ENCODE measurements at places on chromosomes 1 and 21.

GRCh38 chr1:83011265-83011664 is 987.7 kb downstream of the TTLL7 start:
- DNase-seq = no peak

DNA sequence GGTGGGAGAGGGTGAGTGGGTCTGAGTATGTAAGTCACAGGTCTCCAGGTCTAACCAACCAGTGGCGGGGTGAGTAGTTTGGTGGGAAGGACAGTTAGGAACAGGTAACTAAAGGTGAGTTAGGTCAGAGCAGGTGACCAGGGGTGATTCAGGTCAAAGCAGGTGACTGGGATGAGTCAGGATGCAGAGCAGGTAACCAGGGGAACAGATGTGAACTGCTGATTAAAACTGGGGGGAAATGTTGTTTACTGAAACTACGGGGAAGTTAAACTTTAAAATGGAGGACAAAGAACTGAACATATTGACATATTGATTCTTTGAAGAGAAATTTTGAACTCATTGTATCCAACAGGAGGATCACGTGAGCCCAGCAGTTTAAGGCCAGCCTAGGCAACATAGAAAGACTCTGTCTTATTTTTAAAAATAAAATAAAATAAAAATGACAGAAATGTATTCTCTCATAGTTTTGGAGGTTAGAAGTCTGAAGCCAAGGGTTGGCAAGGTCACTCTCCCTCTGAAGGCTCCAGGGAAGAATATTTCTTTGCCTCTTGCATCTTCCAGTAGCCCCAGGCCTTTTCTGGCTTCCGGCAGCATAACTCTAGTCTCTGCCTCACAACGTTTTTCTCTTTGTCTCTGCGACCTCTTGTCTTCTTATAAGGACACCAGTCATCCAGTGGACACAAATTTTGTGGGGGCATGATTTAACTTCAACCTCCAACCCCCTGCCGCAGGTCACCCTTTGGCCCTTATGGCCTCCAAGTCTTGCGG is 64.3 kb upstream of the TINAGL1 start:
- no peak for DNase-seq

GRCh38 chr1:17591814-17592430 is 52.4 kb downstream of the ARHGEF10L start:
- no peak for DNase-seq

DNA sequence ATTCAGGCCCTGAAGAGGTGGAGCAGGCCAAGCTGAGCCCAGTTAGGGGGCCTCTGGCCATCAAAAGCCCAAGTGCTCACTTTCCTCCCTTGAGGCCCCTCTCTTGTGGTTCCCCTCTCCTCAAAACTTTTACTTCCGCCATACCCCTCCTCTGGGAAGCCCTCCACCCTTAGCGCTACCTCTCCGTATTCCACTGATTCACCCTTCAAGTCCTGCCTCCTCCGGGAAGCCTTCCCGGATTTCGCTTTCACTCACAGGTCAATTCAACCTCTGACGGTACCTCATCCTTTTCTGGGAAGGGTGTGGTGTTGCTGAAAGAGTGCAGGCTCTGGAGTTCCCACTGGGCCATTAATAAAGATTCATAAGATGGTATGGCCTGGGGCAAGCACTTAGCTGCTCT is 19.1 kb downstream of the SPOCD1 start:
- DNase-seq = peak; percentile 31

- no peak for DNase-seq
Observed at GRCh38 chr1:185734929-185735700, 924 bp downstream of the HMCN1 start.

- DNase-seq = no peak
Observed at GRCh38 chr1:39046613-39047210, 20.6 kb downstream of the NDUFS5 start.

- no peak for DNase-seq
Observed at GRCh38 chr1:175566247-175566646, 177.1 kb downstream of the TNR start.

DNA sequence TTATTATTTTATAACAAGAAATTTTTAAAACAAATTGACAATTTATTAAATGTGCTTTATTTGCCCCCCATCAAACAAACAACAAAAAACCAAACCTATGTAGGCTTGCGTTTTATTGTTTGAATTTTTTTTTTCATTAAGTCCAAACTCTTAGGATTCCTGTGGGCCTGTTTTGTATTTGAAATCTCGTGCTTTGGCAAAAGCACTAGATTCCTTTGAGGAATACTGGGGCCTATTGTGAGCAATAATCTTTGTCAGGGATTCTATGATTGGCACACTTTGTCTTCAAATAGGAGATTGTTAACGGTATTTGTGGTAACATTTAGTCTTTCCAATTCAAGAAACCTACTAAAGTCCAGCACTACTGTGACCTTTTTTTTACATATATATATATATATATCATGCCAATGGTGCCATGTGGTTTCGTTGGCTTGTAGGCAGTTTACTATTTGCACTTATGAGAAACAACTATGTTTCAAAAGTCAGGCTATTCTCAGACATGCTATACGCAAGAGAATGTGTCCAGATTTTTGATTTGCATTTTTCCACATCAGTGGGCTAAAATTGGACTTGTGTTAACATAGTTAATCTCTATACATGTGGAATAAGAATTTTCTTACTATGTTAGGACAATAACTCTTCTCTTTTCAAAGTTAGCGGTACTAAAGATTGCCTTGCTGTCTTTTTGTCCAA is 70.4 kb upstream of the GREM2 start:
- DNase-seq = no peak

- DNase-seq = peak; percentile 55
Observed at GRCh38 chr21:46122237-46122671, 24.3 kb downstream of the COL6A2 start.

DNA sequence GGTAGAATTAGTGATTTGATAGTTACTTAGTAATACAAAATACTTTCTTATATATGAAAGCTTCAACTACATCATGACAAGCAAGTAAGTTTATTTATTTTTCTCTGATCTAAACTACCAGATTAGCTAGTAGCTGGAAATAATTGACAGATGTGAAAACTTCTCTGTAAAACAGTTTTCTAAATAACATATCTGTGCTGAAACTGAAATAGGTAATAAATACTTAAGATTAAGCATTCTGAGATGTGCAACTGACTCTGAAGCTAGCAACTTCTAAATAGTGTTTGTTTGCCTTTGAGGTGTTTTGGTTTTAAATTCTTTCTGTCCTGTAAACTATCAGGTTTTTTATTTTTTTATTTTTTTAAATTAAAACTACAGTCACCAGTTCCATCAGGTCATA is 18.5 kb upstream of the LHX8 start:
- DNase-seq = no peak

GRCh38 chr21:26954662-26955121 is 12.2 kb downstream of the ADAMTS5 start:
- no peak for DNase-seq

DNA sequence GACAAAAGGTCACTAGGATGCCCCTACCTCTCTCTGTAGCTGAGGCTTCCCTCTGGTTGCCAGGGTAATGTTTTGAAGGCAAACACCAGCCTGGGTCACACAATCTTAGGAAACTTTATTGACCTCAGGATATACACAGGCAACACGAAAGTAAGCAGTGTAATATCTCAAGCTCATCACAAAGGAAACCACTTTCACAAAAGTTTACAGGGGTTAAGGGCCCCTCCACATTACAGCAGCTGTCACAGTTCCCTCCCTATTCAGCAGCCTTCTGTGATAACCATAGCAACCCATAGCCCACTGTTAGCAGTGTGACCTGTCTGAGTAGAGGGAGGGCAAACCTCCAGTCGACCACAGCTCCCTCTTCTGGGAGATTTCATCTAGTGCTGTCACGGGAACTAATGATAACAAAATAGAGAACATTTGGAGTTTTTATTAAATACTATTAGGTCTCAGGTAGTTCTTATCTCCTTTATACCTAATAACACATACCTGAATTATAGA is 149.8 kb downstream of the PTPRC start:
- DNase-seq = no peak

DNA sequence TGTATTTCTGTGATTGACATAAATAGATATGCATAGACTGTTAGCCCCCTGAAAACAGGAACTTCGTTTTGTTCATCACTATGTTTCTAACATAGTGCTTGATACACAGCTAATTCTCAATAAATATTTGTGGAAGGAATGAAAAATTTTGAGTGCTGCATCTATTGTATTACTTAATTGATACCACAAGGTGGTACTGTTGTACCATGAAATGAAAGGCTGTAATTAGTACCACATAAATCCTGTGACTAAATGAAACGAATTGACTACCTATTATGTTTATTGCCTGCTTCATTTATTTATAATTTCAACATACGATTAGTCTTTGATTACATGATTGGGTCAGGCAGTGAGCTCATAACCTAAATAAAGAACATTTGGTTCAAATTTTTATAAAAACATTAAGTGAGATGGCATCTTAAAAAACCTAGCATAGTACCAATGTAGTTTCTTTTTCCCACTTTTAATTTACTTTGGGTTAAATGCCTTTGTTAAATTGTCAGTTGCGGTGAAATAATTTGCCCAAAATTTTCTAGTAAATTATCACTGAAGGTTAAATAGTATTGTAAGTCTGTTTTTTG is 15.0 kb upstream of the TGFB2 start:
- no peak for DNase-seq

DNA sequence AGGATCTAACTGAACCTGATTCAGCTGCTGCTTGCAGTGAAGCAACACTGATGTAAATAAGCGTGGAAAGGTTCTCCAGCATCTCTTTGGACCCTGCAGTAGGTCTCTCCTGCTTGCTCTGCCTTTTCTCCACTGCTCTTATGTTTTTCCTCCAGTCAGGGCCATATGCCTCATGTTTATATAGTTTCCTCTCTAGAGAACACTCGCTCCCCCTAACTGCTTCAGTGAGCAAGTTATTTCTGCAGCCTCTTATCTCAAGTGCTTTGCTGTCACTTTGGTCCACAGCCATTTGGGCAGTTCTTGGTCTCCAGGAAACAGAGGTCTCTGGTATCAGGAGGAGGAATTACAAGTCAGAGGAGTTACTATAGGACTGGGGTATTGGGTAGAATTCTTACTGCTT is 5.3 kb downstream of the PRUNE1 start:
- DNase-seq = no peak

DNA sequence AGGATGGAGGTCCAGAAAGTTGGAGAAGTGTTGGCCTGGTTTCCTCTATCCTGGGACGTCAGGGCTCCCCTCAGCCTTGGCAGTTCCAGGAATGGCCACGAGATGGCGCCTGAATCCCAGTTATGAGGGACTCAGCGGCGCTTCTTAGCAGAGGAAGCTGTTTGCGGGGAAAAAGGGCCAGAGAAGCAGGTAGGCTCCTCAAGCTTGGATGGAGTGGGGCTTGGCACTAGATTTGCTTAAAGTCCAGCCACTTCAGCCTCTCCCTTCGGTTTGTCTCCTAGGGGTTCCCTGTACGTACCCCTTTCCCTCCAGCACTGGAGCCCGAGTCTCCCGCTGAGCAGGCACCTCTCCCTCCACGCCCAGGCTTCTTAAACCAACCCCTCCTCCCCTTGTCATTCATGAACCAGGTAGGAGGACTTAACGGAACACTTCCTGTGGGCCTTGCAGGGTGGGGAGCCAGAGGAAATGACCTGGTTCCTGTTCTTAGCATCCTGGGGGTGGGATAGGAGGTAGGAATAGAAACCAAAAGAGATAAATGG is 32.0 kb upstream of the TENT5B start:
- DNase-seq = peak; percentile 91

- DNase-seq = peak; percentile 70
Observed at GRCh38 chr1:178371235-178371634, 125.5 kb downstream of the CLEC20A start.

GRCh38 chr1:67441183-67441582 is 11.0 kb upstream of the SERBP1 start:
- no peak for DNase-seq

DNA sequence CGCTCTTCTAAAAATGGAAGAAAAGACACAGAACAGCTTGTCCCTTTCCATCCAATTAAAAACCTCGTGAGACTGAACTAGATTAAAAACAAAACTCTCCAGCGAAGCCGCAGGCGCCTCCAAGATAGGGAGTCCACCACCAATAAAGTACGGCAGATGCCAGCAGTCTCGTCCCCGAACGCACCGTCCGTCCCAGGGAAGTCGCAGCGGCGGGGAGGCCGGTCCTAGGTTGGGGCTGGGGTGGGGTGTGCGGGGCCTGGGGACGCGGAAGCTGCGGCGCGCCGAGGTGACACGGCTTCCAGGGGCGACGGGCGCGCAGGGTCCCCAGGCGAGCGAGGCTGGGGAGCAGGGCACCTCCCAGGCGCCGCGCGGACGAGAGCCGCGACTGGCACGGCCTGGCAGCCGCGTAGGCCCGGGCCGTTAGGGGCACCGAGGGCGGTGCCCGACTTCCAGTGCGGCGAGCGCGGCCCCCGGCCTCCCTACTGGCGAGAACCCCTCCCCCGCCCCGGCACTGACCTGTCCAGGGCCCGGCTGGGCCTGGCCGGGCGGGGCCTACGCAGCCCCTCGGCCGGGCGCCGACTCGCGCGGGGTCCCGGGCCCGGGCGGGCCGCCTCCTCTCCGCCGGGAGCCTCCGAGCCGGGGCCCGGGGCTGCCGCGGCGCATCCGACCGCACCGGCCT is 28.3 kb upstream of the A3GALT2 start:
- DNase-seq = no peak

GRCh38 chr1:60415696-60416095 is 342.1 kb upstream of the C1orf87 start:
- DNase-seq = no peak

DNA sequence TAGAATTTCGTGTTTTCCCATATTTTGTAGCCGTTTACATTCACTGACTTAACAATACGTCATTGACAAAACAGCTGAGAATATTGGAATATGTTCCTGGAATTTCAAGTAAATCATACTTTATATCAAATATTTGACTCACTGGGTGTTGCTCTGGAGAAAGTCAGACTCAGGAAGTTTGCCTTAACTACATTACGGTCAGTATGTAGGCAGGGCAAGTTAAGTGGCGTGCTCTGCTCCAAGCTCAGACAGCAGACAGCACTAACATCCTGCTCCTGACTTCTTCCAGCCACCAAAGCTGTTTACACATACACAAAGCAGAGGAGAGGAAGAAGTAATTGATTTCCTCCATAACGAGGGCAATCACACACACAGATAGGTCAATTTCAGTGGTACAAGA is 414.6 kb downstream of the LRRIQ3 start:
- DNase-seq = no peak

- DNase-seq = no peak
Observed at GRCh38 chr1:165327538-165327937, 29.0 kb downstream of the LMX1A start.

- no peak for DNase-seq
Observed at GRCh38 chr1:53076721-53077598, 14.9 kb downstream of the PODN start.

- DNase-seq = no peak
Observed at GRCh38 chr1:202565890-202566602, 144.2 kb downstream of the SYT2 start.

- DNase-seq = no peak
Observed at GRCh38 chr1:216168546-216168945, 254.7 kb downstream of the USH2A start.

- no peak for DNase-seq
Observed at GRCh38 chr1:14817223-14818170, 219.0 kb downstream of the KAZN start.

DNA sequence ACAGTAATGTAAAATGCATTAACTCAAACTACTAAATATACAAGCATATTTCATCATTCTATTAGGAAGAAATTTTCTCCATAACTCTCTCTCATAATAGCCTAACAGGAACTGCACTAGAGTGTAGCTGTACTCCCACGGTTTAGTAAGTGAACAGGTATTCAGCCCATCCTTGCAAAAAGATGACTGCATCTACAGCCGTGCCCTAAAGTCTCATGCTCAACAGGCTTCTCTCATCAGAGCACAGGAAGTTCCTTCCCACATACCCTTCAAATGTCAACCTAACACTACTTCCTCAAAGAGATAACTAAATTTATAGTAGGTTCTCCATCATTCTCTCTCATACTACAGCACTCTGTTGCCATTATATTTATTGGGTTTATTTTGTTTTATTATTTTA is 251.6 kb downstream of the AKT3 start:
- DNase-seq = no peak
